Left renal cortex interstitium (tissue), 4 donors: ENCODE measurements at places on chromosomes 6 and 20.

GRCh38 chr20:24116611-24117010 lies 128.0 kb upstream of the GGTLC1 start:
- no peak for DNase-seq

DNA sequence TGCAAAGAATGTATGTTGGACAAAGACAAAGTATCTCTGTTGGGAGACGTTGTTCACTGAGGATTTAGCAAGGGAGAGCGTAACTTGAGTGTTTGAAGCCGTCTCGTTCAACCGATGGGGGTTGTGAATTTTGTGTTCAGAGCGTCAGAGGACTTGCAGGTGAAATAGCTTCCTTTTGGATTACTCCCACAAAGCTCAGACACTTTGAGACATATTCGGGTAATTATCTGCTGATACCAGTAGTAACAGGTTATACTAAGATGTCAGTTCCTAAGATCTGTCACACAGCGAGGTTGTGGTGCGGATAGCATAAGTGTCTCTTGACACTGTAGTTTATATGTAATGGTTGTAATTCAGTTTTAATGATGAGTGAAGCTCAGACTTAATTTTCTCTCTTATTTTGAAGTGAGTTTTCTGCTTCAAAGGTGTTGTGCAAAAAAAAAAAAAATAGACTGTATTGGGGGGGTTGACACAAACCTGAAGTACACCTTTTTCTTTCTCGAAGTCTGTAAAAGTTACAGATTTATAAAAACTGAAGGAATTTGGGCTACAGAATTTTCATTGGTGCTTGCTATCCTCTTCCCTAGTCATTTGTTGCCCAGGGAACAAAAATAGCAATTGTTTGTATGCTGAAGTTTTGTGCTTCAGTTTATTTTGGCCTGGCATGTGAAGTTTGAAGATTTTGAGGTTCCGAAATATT lies 1.7 kb downstream of the ASXL1 start:
- peak; percentile 13 for DNase-seq

GRCh38 chr6:105087571-105088211 lies 92.1 kb downstream of the POPDC3 start:
- peak; percentile 9 for DNase-seq

DNA sequence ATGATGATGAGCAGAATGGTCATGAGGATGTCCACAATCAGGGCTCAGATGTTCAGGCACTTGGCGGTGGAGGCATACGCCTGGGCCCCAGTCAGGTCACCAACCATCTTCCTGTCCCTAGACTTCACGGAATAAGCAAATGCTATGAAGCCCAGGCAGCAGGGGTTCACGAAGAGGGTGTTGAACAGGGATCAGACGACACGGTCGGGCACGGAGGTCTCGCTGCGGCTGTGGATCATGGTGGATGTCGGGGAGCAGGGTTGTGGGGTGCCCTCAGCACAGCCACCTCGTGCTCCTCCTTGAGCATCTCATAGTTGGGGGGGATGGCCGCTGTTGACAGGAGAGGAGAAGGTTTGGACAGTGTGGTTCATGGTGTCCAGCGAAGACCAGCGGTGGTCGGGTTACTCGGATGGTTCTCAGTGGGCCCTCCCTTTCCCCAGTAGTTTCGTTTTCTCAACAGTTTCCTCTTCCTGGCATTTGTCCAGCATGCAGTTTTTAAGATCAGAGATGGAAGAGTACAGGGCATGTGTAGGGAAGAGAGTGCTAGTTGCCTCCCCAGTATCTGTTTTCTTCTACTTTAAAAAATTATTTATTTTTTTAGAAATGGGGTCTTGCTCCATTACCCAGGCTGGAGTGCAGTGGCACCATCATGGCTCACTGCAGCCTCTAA lies 20.3 kb upstream of the SPDEF start:
- no peak for DNase-seq
